GM12864 (cell line): ENCODE measurements at places on chromosomes 3 and 15.

DNA sequence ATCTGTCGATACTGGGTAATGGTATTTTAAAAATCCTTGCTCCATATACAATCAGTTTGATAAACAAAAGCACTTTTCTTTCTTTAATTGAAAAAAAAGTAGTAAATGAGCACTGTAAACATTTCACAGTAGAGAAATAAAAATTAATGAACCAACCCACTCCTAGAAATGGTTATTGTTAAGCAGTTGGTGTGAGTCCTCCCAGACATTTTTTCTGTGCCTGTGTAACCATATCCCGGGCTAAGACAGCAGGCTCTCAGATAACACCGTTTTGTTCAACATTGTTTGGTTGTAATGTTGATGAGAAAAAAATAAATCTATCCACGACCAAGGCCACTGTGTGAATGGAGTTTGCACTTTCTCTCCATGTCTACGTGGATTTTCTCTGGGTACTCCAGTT, 42.6 kb downstream of the PXK start:
- no peak for DNase-seq

GRCh38 chr15:97196048-97197014, 764.2 kb upstream of the ARRDC4 start:
- DNase-seq, result no peak

DNA sequence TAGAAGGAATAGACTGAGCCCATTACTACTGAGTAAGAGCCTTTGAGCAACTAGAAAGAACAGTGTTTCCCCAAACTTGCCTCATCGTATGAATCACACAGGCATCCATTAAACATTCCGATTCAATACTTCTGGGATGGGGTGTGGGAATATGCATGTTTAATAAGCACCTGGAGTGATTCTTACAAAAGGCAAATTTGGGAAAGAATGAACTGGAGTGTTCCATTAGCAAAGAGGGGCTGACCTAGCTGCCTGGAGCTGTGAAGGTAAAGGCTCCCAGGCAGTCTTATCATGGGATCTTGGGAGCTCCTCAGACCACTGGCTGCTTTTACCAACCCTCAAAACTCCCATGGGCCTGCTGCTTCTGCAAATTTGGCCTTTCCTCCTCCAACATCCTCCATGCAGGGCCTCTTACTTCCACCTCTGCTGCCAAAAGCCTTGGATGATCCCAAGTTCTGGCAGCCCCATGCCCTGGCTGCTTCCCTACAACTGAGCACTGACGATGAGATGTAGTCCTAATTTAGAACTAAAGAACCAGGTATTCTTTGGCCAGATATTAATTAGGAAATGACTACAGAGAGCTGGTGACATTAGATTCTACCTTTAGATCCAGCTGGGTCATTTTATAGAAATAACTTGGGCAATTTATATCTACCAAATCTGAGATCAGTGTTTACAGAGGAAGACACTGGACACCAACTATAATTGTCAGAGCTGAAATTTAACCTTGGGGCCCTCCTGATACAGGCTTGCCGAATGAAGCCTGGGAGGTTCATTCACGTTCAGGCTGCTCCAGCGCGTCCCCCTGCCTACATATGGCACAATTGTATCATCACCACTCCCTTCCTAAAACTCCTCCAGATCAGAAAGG, 11.2 kb upstream of the HOMER2 start:
- DNase-seq, result no peak

DNA sequence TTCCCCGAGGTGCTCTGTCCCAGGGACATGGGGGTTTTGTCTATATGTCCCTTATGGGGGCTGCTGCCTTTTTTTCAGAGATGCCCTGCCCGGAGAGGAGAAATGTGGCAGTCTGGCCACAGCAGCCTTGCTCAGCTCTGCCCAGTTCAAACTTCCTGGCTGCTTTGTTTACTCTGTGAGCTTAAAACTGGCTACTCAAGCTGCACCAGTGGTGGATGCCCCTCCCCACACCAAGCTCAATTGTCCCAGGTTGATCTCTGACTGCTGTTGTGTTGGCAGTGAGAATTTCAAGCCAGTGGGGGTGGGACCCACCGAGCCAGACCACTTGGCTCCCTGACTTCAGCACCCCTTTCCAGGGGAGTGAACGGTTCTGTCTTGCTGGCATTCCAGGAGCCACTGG, 188.9 kb downstream of the STXBP5L start:
- DNase-seq, result no peak

DNA sequence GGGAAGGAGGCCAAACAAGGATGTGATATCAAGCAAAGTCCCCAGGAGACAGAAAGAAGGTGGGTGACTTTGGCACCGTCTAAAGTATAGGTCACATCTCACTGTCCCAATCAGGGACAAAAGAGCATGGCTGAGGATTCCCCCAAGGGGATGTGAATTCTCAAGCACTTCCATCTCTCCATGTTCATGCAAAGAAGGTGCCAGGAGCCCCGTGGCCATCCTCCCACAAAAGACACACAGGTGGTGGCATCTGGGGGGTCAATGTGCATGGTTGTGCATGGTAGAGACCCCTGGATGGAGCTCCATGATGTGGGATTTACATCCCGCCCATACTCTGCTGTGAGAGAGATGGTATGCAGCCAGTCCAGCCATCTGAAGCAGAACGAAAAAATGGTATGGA, 145.7 kb upstream of the CTDSPL start:
- no peak for DNase-seq

DNA sequence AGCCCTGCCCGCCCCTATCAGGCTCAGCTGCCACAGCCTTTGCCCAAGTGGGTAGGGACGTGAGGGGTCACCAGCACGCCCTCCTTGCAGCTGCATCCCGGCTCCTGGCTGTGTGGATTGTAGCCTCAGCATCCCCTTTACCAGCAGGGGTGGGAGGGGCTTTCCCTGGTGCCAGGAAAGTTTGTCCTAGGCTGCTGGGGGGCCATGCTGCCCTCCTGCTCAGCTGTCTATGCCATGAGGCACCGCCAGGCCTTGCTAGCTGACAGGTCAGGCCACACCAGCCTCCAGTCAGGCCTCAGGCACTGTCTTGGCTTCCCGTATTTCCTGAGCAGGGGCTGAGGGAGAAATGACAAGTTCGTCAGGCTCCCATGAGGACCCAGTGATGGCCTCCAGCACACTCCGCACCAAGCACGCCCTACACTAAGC, 32.3 kb downstream of the TKT start:
- no peak for DNase-seq

DNA sequence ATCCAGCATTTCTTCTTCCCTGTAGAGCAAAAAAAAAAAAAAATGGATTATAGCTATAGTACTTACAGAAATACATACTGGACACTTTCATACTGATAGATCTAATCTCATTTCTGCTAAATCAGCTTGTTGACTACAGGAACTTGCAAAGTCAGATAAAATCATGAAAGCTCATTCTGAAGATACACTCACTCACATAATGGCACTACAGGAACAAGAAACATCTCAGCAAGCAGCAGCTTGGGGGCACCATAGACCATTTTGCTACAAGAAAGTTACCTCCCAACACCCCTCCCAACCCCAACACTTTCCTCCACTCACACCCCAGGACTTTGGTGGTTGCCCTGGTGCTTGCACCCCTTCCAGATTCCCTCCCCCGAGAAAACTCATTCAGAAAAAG, 4.6 kb downstream of the MYH15 start:
- no peak for DNase-seq

GRCh38 chr3:45954306-45954705, 11.0 kb downstream of the CXCR6 start:
- no peak for DNase-seq

DNA sequence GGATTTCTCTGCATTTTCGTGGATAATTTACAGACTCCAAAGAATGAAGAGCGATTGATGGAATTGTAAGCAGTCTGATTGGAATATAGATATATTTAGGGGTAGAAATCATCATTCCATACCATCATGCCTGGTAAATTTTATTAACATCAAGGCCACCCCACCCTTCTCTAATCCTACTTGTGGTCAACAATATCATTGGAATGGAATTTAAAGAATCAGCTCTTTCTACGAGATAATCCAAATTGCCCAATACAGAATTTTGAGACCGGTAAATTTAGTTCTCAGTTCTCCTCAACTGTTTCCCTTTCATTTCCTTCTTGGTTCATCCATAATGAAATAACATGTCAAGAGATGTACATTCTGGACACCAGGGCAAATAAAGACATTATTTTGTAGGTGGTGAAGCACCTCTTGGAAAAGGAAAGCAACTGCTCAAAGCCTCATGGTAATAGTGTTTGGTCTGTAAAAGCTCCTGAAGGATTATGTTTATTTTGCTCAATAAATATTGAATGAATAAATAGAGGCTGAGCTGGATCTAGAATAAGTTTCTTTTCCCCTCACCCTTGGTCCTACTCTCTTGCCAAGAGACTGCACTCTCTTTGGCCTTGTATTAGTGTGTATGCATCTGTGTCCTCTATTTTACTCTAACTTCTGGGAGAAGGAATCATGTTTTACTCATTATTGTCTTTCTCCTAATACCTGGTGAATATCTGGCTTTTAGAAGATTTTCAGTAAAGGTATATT, 133.7 kb upstream of the BCL6 start:
- DNase-seq, result no peak

- DNase-seq, result no peak
These were observed 213.2 kb upstream of the IL12A start for GRCh38 chr3:159775372-159775961.

DNA sequence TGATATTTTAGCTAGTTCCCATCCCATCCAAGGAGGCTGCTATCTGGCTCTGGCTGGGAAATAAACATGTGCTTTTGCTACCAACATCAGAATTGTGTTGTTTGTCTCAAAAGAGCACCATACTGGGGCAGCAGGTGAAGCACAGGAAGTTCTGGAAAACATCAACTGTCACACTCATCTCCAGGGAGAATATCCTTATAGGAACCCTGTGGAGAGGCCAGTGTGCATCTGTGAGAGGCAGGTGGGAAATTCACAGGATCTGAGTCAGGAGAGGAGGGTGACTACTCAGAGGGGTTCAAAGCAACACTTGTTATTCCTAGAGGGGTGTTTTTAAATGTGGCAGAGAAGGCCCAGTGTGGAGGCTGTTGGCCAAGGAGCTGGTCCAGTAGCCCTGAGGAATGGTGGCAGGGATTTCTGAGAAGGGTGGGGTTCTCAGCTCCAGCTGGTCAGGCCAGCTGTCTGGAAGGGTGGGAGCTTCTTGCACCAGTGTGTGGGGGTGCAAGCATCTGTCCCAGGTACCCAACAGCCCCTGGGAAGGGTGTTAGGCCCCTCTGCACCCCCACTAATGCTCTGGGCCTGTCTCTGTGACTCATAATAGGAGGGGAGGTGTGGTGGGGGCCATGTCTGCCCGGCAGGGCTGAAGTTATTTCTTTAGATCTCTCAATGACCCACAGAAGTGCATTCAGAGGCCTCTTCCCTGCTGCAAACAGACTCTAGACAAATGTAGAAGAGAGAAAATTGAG, 28.7 kb downstream of the RPSA start:
- no peak for DNase-seq

- no peak for DNase-seq
These were observed 150.2 kb downstream of the PLCH1 start for GRCh38 chr3:155594526-155595187.

GRCh38 chr3:185992831-185993374, 55.1 kb upstream of the TRA2B start:
- no peak for DNase-seq

DNA sequence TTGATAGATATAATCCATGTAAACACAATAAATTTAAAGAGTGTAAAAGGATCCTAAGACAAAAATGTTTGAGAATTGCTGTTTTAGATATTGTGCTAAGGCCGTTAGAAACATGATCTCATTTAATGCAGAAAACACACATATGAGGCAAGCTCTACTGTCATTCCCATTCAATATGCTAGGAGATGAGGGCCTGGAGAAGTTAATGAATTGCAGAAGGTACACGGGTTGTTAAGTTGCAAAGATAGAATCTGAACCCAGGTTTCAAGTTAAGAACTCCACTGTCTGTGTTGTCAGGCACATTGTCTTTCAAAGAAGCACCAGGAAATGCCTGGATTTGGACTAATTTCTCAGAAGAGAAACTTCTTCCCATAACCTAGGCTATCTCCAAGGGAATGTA, 65.1 kb upstream of the SAMMSON start:
- no peak for DNase-seq

- no peak for DNase-seq
These were observed 30.1 kb upstream of the XIRP1 start for GRCh38 chr3:39222462-39222861.

DNA sequence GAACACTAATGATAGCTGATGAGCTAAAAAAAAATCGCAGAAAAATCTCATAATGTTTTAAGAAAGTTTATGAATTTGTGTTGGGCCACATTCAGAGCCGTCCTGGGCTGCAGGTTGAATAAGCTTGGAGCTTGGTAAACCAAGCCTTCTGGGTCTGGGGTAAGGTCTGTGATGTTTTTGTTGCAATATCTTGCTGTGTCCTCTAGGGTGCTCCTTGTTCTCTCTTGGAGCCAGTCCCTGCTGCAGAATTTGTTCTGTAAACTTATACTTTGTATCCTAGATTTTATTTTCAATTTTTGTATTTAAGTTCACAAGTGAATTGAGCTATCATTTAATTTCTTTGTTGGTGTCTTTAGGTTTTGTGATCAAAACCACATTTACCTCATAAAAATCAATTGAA, 143.7 kb downstream of the NR1D2 start:
- DNase-seq, result no peak

DNA sequence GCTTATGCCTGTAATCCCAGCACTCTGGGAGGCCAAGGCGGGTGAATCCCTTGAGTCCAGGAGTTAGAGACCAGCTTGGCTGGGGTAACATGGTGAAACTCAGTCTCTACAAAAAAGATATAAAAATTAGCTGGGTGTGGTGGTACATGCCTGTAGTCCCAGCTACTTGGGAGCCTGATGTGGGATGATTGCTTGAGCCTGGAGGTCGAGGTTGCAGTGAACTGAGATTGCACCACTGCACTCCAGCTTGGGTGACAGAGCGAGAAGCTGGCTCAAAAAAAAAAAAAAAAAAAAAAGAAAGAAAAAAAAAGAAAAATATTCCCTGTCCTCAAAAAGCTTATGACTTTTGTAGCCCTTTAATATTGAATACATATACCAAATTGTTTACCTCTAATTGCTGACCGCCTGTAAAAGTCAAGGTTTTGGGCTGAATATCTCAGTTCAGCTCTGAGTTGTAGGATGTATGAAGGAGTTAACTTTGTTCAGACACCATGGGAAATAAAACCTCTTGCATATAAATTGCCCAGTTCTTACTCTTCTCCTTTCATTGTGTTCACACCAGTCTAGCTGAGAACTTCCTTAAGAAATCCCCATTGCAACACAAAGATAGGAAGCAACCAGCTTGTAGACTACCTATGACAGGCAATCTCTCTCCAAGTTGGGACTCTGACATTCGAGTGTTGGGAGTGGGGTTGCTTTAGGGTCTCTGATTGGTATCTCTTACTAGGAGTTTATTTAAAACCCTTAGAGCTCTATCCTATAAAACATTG, 97.6 kb upstream of the RASGRP1 start:
- DNase-seq, result no peak

DNA sequence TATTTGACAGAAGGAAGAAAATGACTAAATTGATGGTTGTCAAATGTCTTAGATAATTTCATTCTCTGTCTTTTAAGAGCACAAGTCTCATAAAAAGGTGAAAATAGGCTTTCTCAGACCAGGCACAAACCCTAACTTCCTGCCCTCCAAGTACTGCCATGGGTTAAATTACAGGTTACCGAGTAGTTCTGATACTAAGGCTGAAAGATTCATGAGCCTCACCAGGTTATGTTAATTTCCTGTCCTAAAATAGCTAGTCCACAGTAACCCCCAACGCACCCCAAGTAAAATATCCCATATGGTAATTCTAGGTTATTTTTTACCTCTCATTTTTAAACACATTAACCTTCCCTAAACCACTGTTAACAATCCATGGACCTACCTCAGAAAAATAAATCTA, 42.0 kb downstream of the GSK3B start:
- DNase-seq, result peak; percentile 22

- no peak for DNase-seq
These were observed 45.0 kb downstream of the ZBTB20 start for GRCh38 chr3:115102046-115102445.

- DNase-seq, result no peak
These were observed 53.8 kb downstream of the LRRK1 start for GRCh38 chr15:100972975-100973350.
